ENCODE measurements at places on chromosomes 16 and 17.

- DNase-seq: no peak
Measured at GRCh38 chr17:45103269-45103795, 29.0 kb downstream of the PLCD3 start.

DNA sequence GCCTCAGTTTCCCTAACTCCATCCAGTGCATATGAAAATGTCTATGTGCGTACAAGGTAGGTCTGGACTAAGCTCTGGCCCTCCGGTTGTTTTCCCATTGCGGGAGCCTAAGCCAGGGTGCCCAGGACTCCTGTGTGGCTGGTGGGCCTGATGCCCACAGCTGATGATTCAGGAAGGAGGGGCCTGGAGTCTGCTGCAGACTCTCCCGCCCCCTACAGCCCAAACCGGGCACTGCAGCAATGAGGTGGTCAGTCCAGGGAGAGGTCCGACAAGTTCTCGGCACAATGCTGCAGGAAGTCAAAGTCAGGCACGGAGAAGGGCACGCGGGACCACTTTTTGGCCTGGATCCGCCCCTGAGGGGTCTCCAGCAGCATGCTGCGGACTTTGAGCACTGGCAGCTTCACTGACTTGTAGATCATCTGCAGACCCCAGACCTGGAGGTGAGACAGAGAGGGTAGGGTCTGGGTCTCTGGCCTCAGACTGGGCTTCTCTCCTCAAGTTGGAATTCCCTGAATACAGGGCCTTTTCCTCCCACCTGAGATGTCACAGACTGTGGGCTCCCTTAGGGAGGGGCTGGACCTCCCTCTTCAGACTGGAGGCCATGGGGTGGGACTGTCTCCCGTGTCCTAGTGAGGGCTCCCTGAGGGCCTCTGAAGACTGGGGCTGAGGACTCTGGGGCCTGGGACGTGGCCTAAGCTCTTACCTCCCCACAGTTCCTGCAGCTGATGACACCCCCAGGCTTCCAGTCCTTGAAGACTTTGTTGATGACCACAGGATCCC, 3.4 kb upstream of the ZNF385C start:
- peak; percentile 48 for DNase-seq

GRCh38 chr16:76607317-76607716, 330.1 kb downstream of the CNTNAP4 start:
- no peak for DNase-seq

- peak; percentile 57 for DNase-seq
Measured at GRCh38 chr17:17416007-17416399, 60.8 kb upstream of the MED9 start.

- no peak for DNase-seq
Measured at GRCh38 chr16:23537390-23537789, 19.8 kb downstream of the EARS2 start.

DNA sequence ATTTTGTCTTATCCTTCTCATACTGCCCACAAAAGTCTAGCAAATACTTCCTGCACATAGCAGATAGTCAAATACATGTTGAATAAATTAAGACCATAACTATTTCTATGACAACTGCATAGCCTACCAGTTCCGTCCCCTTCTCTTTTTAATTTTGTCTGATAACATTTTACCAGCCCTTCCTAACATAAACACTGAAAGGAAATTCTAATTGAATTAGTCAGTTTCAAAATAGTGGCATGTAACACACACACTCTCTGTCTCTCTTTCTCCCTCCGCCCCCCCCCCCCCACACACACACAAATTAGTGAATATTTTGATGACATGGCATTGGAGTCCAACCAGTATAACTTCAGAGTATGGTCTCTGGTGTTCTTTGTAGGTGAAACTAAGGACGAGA, 41.8 kb downstream of the TNRC6C start:
- no peak for DNase-seq

DNA sequence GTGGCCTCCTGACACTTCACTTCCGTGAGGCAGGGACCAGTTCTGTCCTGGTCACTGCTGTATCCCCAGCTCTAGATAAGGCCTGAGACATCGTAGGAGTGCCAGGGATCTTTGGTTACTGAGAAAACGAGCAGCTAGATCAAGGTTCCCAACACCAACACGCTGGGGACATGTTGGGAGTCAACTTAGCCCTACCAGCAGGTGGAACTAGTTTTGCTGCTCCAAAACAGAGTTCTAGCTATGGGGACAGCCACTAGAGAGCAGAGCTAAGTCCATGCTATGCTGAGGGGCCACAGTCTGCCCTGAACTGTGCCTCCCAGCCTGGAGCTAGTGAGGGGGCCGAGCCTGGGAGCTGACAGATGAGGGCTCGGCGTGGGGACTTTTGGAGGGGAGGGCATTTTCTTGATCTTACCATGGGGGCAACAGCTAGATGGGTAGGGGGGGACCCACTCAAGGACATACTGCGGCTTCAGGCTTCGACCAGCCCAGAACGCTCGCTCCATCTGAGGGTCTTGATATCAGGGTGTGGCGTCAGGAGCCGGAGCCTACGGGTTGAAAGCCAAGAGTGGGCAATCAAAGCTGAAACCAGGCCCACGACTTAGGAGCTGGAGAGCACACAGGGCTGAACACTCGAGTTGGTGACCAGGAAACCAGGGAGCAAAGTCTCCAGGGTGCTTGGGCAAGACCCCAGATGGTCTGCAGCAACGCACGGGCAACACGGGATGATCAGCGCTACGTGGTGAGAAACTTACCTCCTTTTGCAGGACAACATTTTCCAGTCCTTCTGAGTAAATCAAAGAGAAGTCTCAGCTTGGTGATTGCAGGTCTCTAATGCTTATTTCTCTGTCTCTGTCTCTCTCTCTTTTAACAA, 13.4 kb downstream of the SNX20 start:
- no peak for DNase-seq

GRCh38 chr16:68346892-68347480, 36.2 kb downstream of the PRMT7 start:
- no peak for DNase-seq

- no peak for DNase-seq
Measured at GRCh38 chr17:74923538-74924249, 379 bp upstream of the OTOP2 start.

- peak; percentile 68 for DNase-seq
Measured at GRCh38 chr17:60641810-60642220, 35.8 kb upstream of the BCAS3 start.

DNA sequence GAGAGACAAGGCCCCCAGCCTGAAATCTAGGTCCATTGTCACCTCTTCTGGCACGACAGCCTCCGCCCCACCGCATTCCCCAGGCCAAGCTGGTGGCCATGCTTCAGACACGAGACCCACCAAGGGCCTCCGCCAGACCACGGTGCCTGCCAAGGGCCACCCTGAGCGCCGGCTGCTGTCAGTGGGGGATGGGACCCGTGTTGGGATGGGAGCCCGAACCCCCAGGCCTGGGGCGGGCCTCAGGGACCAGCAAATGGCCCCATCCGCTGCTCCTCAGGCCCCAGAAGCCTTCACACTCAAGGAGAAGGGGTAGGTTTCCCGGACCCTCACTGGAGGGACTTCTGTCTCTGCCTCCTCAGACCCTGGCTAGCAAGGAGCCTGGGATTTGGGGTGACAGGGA, 1.0 kb downstream of the TEDC2 start:
- DNase-seq: no peak

DNA sequence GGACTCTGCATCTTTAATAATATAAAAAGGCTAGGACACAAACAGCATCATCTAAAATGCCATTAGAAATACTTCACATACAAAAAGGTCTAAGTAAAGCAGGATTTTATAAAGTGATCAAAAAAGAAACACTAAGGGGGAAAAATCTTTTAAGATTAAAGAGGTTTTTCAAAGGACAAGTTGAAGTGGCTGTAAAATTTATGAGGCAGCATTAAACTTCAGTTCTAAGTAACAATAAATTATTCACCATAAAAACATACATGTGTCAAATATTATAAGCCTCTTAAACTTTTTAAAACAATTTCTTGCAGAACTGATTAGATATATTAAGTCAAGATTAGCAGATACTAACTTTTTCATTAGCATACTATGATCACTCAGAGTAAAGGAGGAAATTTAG, 20.8 kb downstream of the CEP112 start:
- DNase-seq: no peak

- DNase-seq: no peak
Measured at GRCh38 chr16:27154705-27155521, 48.4 kb upstream of the KDM8 start.

DNA sequence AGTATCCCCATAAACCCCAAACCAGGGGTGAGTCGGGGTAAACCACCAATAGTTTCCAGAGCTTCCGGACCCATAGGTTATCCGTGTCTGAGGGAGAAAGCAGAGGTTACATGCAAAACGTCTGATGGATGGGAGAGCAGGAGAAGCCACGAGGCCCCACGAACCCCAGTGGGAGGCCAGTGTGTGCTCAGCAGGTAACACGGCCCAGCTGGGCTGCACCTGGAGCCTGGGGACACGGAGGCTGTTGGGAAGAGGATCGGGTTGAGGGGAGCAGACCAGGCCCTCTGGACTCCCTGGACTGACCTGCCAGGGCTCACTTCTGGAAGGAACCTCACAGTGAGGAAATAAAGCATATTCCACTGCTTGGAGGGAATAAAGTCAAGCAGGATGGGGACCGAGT, 78.1 kb downstream of the SEC14L1 start:
- no peak for DNase-seq

DNA sequence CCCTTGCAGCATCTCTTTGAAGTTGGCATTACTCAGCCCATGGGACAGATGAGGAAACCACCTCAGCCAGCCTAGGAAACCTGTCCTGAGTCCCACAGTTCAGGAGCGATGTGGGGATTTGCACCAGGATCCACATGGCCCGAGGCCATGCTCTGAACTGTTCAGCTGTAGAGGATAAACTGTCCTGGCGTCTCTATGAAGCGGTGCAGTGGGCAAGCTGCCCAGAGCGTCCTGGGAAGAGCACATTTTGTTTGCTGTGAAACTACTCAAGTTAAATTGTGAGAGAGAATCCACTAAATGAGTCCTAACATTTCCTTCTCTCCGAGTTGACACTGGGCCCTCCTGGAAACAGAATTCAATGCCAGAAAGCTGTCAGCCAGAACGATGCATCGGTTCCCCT, 276.6 kb upstream of the TNRC6C start:
- peak; percentile 47 for DNase-seq

GRCh38 chr17:2020721-2021120, 4.4 kb downstream of the RTN4RL1 start:
- no peak for DNase-seq

DNA sequence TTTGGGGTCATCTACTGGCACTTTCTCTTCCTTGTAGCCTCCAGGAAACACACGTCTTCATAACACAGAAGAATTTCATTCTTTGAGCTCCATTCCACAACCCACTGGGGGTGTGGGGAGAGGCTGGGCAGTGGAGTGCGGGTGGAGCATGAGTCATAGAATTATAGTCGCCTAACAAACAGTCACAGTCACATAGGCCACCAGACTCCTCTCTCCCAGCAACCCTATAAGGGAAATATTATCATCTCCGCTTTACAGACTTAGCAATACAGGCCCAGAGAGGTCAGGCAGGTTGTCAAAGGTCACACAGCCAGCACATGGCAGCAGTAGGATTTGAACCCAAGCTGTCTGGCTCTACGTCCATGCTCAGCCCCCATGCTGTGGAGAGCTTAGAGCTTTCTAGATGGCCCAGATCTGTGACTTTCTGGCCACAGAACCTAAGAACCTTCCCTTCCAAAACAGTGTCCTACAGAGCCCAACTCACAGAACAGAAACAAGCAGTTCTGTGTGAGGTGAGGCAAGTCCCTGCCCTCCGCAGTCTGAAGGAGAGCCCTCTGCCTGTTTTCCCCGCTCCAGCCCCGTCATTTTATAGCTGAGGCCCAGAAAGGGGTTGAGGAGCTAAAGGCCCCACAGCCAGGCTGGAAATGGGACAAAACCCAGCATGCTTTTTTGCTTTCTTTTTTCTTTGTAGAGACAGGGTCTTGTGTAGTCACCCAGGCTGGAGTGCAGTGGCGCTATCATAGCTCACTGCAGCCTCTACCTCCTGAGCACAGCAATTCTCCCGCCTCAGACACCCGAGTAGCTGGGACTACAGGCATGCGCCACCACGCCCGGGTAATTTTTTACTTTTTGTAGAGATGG, 10.7 kb upstream of the LITAF start:
- no peak for DNase-seq

- no peak for DNase-seq
Measured at GRCh38 chr17:19703828-19704613, 12.4 kb downstream of the SLC47A2 start.

GRCh38 chr16:3513892-3514583, 13.2 kb downstream of the CLUAP1 start:
- DNase-seq: no peak

DNA sequence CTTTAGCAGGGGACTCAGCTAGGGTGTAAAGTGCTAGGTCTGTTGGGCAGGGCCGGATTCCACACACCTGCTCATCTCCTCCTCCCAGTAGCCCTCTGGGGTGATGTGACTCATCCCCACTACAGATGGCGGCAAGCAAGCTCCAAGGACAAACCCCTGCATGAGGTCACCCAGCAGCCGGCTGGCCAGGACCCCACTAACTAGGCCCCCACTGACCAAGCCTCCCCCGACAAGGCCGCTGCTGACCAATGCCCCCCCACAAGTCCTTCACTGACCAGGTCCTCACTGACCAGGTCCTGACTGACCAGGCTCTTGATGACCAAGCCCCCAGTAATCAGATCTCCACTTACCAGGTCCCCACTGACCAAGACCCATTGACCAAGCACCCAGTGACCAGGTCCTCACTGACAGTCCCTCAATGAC, 36.7 kb downstream of the TNFRSF13B start:
- no peak for DNase-seq

DNA sequence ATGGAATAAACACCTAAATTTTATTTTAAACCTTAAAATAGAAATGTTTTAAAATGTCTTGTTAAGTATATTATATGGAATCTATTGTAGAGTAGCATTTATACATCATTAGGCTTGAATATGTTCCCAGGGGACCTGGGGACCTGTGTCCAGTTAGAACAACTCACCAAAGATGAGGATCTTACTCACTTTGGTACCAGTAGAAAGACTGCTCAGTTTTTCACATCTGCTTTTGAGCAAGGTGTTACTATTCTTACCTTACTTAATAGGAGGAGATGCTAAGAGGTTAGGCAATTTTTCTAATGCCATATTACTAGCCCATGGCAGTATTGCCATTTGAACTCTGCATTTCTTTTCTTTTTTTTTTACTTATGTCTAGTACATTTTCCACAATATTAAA, 14.7 kb downstream of the STXBP4 start:
- no peak for DNase-seq

DNA sequence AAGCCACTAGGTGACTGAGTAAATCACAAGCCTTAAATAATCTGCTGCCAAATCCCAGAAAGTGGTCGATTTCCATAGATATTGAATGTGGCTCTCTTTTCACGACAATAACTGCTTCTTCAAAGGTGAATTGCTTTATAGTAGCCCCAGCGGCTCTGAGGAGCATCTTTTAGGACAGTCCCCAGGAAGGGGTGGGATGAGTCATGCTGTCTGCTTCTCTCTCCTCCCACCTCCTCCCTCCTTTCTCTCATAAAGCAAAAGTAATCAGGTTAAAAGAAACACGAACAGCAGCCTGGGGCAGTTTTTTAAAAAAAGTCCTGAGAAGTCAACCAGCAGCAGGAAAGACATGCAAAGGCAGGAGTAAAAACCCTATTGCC, 1.8 kb downstream of the KIAA0513 start:
- DNase-seq: no peak
